Activated T-cell treated with anti-CD3 and anti-CD28 coated beads, Interleukin-2, amount 50 U/mL, for 72 hours (primary cell): ENCODE measurements at places on chromosomes 5 and 9. TPM values are rescaled to one million over a fixed set of nuclear protein-coding genes. Genes with fewer than 3 reads are reported as not detected.

- H3K4me3 ChIP-seq: no peak overlapping the region
- DNase-seq: no peak
- peaks cover 16% of the 10 kb centered on the region for H3K27me3 ChIP-seq
- no peak overlapping the region for H3K27ac ChIP-seq
- no peaks in the 10 kb centered on the region for H3K4me1 ChIP-seq
- no peaks in the 10 kb centered on the region for H3K36me3 ChIP-seq
Observed at GRCh38 chr5:72644296-72644695, 137.1 kb upstream of the ZNF366 start.

Gene SPAG8
- total RNA-seq: 1.1 TPM

DNA sequence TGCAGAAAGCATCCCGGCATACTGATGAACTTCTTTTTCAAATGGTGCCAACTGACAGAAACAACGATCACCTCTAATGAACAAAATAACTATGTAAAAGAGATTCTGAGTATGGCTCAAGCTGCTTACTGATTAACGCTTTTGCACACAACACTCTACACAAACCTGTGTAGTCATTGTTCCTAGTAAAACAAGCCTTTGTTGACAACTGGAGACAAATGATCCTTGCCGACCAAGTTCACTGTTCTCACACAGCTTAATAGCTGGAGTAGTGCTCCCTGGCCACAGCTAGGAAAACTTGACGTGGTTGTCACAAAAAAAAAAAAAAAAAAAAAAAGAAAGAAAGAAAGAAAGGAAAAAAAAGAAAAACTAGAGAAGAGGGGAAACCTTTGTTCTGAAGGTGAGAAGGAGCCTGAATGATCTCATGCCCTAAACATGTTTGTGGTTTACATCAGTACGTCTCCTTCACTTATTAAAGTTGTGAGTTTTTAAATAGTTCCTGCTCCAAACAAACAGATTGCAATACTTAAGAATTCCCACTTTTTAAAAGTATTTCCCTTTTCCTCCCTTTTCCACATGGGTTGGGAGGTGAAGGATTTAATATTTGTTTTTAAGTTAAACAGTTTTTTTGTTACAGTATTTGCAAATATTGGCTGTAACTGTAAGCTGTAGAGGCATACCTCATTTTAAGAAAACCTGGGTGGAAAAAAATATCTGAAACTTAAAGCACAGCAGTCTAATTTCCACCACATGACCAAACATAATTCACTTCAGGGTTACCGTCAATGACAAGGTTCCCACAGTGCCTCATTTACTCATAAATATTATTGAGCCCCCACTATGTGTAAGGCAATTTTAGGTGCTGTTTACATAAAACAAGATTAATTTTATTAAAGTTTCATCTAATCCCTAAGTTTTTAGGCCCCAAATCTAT is 63.7 kb downstream of the GLIS3 start:
- DNase-seq: no peak
- peaks cover 24% of the 10 kb centered on the region for H3K4me1 ChIP-seq
- H3K4me3 ChIP-seq: no peak overlapping the region
- H3K27ac ChIP-seq: peak overlapping the region; percentile 96
- no peaks in the 10 kb centered on the region for H3K27me3 ChIP-seq
- H3K36me3 ChIP-seq: no peaks in the 10 kb centered on the region

Gene C5orf46
- total RNA-seq: not detected

Gene RAB3C
- not detected for total RNA-seq
